HFF-Myc (cell line): ENCODE measurements at places on chromosomes 11 and 22.

- no peak for DNase-seq
Observed at GRCh38 chr11:12099132-12099873, 11.1 kb upstream of the MICAL2 start.

DNA sequence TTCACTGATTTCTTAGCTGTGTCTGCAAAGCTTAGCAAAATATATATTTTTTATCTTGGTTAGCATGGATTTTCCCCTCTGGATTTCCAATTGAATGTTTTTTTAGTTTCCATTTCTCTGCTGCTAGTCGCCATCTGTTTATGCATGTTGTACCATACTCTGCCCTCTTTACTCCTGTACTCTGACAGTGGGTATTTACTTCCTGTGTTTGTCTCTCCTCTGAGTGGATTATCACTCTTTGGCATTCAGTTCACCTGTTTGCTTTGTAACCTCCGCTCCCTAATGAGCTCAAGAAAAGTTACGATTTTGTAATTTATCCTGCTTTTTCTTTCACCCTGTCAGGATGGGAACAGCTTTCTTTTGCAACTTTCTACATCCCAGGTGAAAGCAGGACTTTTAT is 59.1 kb downstream of the PDHX start:
- no peak for DNase-seq

DNA sequence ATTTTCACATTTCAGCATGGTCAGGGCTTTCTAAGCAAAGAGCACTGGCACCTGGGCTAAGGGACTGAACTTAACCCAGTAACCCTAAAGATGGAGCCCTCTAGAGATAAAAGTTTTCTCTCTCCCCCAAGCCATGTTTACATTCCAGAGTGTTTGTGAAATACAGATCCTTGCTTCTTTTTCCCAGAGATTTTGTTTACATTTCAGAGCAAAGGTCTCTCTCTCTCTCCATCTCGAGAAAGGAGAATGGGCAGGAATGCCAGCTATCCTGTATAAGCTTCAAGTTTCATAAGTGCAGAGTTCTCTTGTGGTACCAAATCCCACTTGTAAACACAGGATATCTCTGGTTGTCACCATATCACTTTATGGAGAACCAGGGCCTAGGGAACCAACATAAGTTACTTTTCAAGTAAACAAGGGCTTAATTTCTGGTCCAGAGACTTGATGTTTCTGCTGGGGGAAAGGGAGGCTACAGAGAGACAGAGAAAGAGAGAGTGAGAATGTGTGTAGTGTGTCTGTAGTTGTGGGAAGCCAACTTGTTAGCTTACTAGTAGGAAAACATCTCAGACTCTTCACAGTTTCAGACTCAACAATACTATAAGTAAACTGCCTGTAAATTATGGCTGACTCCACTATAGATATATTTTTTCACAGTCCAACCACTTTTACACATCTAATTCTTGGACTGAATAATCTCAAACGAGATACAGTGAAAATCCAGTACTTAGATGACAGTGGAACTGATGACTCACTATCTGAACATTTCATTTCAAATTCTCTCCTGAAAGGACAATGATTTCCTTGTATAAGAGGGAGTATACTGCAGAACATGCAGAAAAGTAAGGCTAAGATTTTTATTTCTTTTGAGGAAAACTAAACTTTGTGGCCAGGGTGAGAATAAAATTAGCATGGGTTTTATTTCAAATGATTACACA is 76.2 kb downstream of the ARHGAP32 start:
- no peak for DNase-seq

DNA sequence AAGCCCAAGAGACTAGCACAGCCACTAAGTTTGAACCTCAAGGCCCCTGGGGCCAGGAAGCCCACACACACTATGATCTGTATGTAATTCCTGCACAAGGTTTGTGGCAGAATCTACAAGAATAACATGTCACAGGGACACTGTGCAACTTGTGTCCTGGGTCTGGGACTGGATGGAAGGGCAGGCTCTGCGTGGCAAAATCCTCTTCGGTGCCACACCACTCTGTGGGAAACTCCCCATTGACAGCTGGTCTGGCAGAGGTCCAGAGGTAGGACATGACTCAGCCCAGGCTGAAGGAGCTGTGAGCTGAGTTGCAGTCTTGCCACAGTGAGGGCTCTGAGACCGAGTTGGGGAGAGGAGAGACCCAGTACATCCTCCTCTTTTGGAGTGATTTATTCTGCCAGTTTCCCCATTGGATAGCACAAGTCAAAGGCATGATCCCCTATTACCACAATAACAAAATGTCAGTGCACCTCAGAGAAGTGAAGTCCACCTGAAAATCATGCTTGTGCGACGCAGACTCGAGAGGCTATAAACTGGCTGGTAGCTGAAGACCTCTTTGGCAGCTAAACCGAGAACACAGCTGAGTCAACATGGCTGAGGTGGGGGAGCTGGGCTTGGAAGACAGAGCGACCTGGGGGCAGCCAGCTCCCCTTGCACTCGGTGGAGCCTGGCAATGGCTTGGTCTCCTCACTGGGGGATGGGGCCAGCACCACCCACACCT is 23.3 kb upstream of the SERPIND1 start:
- peak; percentile 35 for DNase-seq

- DNase-seq = no peak
Observed at GRCh38 chr11:19243613-19244012, 2.9 kb upstream of the E2F8 start.

DNA sequence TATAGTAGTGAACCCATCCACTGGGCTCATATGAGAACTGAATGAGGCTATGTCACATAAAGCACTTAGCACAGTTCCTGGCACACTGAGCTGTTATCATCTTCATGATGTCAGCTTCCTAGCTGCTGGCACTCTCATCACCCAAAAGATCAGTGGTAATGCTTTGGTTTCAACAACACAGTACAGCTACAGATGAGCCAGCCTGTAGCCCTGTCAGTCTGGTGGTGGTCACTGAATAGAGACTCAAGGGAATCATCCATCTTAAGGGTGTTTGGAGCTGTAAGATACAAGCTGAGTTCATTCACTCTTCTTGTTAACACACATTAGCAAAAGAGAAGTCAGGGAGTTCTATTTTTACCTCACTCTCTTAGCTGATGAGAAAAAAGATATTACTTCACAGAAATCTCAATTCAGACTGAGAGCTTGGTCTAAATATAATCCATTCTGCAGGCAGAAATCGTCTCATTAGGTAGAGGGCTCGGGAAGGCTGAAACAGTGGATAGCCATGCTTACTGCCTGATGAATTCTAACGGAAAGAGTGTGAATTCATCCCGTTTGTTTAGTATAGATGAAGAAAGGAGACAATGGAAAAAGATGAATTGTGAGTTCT is 6.3 kb upstream of the SLC1A2 start:
- no peak for DNase-seq

GRCh38 chr11:130673698-130674097 is 225.3 kb downstream of the ADAMTS15 start:
- no peak for DNase-seq

GRCh38 chr11:131866535-131867400 is 496.4 kb downstream of the NTM start:
- no peak for DNase-seq

- no peak for DNase-seq
Observed at GRCh38 chr22:26027341-26027740, 141.9 kb upstream of the SEZ6L start.

DNA sequence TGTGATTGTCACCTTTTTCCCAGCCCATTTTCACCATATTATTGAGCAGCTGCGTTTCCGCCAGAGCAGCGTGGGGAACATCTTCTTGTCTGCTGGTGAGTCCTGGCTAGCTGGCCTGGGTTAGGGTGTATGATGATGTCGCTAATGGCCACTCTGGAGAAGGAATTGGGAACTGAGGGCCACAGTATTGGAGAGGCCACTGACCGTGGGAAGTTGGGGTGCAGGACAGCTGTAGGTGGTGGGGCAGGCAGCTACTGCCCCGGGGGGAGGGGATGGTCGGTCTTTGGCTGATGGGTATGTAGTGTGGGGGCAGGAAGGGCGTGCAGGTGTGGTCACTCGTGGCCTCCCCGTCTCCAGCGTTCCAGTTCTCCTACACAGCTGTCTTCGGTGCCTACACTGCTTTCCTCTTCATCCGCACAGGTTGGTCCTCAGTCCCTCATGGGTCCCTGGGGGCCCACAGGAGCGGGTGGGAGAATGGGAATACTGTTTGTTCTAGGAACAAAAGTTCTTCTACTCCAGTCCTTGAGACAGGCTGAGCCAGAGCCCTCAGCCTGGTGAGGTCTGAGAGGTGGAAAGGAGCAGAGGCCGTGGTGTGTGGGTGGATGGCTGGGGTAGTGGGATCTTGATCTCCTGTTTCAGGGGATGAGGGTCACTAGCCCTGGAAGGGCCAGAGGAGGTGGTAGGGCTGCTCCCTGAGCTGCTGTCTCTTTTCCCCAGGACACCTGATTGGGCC is 2.1 kb downstream of the RCE1 start:
- DNase-seq = no peak

GRCh38 chr11:34049028-34049427 is 2.5 kb upstream of the CAPRIN1 start:
- no peak for DNase-seq

DNA sequence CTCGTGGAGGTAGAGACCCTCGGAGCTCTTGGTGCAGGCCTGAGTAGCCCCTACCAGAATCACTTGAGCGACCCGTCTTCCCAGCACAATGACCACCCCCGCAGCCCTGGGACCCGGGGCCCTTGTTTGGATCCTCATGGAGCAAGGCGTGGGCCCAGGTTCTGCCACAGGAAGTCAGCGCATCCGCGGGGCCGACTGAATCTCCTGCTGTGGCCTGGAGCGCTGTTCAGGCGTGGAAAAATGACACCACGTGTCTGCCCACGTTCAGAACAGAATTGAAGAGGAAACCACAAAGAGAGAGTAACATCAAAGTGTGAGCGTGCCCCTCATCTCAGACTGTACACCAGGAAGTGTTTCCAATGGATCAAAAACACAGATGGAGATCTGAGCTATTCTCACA is 1479.2 kb downstream of the TBC1D22A start:
- no peak for DNase-seq

- DNase-seq = no peak
Observed at GRCh38 chr11:9982127-9982795, 311.8 kb downstream of the SBF2 start.
